Stimulated activated CD4-positive, alpha-beta T cell treated with anti-CD3 and anti-CD28 coated beads, Interleukin-2, amount 100 ng/mL, for 4 hours (primary cell): ENCODE measurements at places on chromosomes 7 and 10.

DNA sequence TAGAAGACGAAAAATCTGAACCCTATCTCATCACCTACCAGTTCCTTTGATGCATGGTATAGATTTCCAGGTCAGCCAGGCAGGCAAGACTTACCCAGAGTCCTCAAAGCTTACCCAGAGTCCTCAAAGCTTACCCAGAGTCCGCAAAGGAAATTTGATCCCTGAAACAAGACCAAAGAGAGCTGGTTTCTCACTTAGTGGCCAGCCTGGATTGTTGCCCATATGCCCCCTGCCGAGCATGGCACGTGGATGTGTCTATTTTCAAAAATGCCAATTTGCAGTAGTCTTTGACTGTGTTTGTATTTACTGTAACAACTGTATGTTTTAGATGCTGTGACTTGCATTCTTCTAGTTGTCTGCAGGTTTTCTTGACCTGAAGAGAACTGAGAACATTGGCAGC lies 120.2 kb upstream of the STARD3NL start:
- DNase-seq = no peak

- DNase-seq = no peak
Measured at GRCh38 chr7:25675789-25676474, 447.6 kb upstream of the NPVF start.

GRCh38 chr10:1243486-1244234 lies 187.5 kb downstream of the WDR37 start:
- no peak for DNase-seq

- DNase-seq = no peak
Measured at GRCh38 chr7:158421361-158421760, 166.3 kb downstream of the PTPRN2 start.

GRCh38 chr10:118851062-118852035 lies 96.6 kb upstream of the CACUL1 start:
- no peak for DNase-seq

- no peak for DNase-seq
Measured at GRCh38 chr10:52334595-52334994, 20.5 kb downstream of the DKK1 start.

GRCh38 chr7:131072505-131073091 lies 255.1 kb upstream of the MKLN1 start:
- DNase-seq = no peak

GRCh38 chr10:17349717-17350116 lies 104.7 kb downstream of the ST8SIA6 start:
- no peak for DNase-seq

GRCh38 chr7:50446542-50446960 lies 3.6 kb downstream of the FIGNL1 start:
- DNase-seq = no peak

DNA sequence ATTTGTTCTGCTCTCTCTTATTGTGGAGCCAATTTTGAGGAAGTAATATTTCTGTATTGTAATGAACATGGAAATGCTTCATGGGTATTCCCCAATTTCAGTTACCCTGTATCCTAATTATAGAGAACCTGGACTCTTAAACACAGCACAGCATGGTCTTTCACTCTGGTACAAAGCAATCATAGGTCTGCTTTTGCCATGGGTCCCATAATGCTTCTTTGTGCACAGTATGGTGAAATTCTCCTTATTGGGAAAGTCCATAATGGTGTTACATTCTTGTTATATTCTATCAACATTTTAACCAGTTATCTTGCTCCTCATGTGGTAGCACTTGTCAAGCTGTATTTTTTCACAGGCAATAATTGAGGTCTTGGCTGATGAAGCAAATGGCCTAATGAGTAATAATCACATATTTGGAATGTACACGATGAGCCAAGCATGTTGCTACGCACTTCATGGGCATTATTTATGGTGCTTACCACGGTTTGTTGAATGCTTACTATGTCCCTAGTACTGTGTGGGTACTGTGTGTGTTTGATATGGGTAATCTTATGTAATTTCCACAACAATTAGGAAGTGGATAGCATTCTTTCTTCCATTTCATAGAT lies 42.9 kb downstream of the PRKG1 start:
- no peak for DNase-seq

GRCh38 chr7:83166781-83167180 lies 4.1 kb upstream of the PCLO start:
- no peak for DNase-seq

DNA sequence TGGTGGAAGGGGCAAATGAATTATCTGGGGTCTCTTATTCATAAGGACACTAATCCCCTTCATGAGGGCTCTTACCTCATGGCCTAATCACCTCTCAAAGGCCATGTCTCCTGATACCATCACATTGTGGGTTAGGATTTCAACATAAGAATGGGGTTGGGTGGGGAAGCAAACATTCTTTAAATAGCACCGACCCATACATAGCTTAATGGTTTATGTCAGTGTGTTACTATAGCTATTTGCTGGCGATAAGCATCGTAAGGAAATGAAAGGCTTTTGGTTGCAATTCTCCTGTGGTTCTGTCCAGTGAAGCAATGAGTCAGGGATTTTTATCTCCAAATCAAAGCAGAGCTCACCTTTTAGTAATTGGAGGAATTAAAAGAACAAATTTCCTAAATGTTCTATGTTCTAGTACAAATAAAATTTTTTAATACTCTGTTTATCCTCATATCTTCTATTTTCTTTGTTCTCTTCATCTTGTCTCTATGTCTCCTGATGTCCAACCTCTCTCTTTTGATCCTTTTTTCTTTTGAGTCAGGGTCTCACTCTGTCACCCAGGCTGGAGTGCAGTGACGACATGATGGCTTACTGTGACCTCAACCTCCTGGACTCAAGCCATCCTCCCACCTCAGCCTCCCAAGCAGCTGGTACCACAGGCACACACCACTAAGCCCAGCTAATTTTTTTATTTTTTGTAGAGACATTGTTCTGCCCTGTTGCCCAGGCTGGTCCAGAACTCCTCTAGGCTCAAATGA lies 57.0 kb upstream of the GLCCI1 start:
- no peak for DNase-seq

GRCh38 chr7:94973844-94974243 lies 66.5 kb downstream of the PPP1R9A start:
- DNase-seq = no peak

- DNase-seq = no peak
Measured at GRCh38 chr10:110491346-110491745, 6.4 kb upstream of the DUSP5 start.

GRCh38 chr10:94417321-94417720 lies 15.0 kb downstream of the TBC1D12 start:
- no peak for DNase-seq

DNA sequence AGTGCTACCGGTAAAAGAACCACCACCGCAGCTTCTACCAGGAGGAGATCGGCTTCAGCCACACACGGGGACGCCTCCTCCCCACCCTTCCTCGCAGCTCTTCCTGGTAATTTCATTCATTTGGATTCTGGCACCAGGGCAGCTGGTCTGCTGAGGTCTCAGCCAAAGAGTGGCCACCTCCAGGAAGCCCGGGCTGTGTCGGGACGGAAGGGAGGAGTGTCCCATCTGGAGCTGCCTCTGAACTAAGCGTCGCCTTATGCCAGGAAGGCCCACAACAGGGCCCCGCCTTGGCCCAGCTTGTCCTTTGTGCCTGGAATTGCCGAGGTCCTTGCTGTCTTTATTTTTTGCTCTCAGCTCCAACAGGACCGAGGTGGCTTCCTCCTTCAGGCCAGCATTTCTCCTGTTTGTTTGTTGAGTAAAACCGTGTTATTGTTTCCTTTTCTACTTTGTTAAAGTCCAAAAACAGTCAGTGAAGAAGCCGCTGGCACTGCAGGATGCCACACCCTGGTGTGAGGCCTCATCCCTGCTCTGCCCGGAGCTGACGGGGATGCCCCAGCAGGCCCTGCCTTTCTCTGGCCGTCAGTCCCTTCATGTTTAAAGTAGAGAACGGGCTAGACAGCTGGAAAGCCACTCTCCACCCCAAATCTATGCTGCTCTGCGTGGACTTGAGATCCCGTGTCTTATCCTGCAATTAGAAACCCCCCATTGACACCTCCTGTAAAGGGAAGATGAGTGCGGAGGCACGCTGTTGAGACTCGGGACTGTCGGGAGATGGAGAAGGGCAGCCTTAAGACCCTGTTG lies 24.5 kb upstream of the TTYH3 start:
- no peak for DNase-seq

DNA sequence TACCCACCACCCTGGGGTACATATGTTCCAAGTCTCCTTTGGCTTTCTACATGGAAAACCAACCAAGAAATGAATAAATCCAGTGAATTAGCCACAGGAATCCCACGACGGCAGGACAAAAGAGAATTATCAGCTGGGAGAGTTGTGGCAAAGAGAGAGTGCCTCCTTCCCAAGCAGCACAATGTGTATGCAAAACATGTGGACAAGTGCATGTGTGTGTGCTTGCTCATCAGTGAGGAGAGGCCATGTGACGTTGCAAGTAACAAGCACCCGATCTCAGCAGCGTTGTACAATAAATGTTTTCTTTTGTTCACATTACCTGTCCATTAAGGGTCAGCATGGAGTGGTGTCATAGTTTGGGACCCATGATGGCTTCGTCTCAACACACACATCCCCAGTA lies 50.0 kb upstream of the EMX2 start:
- DNase-seq = no peak

DNA sequence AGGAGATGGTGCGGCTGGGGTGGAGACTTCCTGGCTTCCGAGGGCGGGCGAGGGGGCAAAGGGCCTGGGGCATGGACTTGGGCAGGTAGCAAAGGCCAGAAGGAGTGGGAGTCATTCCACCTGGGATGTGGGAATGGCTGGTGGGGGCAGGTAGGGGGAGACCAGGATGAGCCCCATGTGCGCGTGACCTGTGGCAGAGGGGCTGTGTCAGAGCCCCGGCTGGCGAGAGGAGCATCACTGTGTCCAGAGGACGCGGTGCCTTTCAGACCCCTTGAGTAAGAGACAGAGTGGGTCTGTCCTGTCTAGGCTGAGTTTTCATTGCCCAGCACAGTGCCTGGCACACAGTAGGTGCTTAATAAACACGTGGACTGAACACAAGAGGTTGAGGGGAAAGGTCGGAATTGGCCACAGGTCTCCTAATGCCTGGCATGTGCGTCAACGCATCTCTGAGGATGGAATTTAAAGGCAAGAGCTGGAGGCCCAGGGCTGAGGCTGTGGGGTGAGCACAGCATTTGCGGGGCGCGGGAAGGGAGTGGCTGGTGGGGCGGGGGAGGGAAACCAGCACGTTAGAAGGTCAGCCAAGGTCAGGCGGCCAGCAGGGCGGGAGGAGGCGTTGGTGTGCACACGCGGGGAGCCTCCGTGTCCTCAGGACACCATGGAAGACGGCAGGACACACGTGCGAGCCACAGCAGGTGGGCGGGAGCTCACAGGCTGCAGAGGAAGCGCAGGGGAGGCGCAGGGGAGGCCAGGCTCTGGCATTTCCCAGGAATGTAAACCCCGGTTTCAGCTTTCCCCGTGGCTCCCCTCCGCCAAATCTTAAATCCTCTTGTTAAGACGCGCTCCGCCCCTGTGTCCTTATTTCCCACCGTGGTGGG lies 51.8 kb downstream of the CUX1 start:
- DNase-seq = no peak

DNA sequence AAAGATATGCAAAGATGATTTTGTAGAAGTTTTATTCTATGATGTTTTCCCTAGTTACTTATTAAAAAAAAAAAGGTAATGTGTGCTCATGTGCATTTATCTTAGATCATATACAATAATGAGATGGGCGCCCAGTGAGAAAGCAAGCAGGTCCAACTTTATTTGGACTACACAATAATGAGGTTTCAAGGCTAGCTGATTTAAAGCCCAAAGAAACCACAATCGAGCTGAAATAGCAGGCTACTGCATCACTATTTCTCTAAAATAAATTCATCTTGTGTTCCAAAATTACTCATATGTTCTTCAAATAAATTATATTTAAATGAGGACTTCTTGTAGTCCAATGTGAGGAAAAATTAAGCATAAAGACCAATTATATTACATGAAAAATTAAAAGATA lies 110.1 kb downstream of the JMJD1C start:
- no peak for DNase-seq

DNA sequence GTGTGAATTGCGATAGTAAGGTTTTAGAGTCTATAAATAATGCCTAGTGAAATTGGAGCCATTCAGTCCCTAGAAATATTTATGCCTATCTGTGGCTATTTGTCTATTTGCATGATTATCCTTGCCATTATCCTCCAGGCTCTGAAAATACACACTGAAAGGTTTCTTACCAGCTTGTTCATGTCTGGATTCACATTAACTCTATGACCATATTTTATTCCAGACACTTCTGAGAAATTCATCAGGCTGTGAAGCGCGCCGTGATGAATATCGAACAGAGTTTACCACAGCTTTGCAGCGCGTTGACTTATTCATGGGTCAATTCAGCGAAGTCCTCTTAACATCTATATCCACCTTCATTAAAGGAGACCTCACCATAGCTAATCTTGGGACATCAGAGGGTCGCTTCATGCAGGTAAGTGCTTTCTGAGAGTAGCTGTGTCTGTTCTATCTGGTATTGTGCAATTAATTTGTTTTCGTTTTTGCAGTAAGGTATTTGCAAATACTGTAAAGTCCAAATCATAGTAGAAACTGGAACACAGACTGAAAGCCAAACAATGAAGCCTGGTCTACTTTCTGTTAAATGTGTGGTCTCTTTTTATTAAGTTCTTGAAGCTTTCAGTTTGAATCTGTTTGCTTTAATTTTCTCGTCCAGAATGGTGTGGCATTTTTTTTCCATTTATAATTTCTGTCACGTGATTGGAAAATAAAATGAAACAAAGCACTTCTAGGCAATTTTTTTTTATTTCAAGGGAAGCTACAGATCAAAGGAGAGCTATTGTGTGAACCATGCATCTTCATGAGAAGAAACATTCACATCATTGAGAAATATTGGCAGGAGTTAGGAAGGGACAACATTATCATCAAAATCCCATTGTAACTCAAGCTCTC lies 59.7 kb downstream of the MET start:
- DNase-seq = no peak

DNA sequence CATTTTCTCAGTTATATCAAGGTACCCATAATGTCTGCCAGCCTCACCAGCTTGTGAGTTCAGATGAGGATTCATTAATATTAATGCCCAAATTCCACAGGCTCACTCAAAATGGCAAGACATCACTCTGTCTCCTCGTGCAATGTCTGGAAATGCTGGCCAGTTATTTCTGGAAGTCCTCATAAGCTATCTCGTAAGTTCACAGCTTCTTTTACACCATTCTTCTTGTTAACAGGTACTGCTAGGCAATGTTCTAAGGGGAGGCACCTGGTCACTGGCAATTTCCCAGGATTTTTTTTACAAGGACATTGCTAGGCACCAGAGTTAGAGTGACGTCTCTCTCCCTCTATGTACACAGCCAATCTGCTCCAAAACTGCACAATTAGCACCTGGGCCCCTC lies 80.2 kb upstream of the SEMA3C start:
- DNase-seq = no peak

DNA sequence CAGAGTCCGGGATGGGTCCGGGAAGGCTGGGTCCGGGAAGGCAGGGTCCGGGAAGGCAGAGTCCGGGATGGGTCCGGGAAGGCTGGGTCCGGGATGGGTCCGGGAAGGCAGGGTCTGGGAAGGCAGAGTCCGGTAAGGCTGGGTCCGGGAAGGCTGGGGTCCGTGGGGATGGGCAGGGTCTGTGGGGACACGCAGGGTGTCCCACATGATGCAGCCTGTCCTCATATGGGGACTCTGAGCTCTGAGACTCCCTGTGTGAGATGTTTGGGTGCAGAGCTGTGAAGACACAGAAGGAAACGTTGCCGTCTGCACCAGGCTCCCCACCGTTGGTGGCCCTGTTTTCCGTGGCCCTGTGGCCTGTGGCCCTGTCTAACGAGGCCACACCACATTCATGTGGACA lies 45.7 kb upstream of the ADGRA1 start:
- DNase-seq = no peak
